GM12892 (cell line): ENCODE measurements at places on chromosomes 5 and 9.

DNA sequence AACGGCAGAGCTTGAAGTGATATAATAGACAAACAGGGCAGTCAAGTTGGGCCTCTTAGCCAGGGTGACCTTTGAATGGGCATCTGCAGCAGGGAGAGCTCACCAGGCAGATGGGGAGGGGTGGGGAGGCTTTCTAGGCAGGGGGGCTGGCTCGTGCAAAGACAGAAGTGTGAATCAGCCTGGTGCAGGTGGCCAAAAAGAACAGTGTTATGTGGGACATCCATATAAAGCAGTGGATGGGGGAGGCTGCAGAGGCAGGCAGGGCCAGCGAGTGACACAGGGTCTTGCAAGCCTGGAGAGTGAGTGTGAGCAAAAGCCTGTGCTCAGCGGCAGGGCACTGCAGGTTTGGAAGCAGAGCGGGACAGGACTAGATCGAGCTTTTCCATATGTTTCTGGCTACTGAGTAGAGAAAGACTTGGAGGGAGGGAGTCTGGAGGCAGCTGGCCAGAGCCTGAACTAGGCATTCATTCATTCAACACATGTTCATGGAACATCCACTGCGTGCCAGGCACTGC is 14.2 kb upstream of the TTLL11 start:
- no peak for DNase-seq

DNA sequence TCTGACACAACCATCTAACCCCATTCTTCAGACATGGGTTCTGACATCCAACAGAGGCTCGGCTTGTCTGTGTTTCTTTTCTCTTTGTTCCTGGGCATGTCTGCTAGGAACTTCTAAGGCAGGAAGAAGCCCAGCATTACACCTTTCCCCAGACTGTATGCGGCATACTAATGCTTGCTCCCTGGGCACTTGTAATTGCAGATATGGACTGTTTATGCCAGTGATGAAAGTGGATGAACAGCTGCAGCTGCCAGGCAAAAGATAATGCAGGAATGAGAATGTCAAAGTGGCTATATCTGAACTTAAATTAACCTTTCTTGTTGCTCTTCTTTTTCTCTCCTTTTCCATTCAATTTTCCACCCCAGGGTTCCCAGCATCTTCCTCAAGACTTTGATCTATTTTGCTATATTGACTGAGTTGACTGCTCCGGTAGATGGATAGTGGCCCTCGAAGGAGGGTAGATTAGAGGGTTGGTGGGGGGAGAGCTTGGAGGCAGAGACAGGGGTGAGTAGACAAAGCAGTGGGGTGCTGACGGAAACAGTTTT is 344.4 kb downstream of the MAN2A1 start:
- DNase-seq, result no peak

DNA sequence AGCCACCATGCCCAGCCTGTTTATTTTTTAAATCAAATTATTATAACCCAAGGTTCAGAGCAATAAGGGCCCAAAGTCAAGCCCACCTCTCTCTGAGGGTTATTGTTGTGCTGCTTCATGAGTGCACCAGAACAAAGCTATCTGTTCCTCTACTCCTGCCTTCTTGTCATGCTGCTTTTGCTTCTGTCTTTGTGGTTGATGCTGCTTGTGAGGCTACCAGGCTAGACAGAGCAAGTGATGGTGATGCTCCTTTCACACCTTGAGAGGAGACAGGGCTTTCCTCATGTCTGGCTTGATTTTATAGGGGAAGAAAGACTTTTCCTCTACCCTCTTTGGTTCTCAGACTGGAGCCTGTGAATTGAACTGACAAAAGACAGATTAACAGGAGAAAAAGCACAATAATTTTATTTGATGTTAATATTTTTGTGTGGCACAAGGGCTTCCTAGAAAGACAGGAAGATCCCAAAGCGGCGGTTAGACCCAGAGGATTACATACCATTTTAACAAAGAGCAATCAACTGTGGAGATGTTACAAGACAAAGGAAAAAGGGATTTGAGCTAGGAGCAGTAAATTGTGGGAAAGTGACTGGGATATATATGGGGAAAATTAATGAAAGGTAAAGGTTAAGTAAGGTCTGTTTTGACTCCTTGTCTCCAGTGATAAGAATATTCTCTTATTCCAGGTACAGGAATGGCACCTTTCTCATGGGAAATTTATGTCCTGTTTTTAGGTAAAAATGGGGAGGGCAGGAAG is 4.4 kb upstream of the CD180 start:
- DNase-seq, result no peak

DNA sequence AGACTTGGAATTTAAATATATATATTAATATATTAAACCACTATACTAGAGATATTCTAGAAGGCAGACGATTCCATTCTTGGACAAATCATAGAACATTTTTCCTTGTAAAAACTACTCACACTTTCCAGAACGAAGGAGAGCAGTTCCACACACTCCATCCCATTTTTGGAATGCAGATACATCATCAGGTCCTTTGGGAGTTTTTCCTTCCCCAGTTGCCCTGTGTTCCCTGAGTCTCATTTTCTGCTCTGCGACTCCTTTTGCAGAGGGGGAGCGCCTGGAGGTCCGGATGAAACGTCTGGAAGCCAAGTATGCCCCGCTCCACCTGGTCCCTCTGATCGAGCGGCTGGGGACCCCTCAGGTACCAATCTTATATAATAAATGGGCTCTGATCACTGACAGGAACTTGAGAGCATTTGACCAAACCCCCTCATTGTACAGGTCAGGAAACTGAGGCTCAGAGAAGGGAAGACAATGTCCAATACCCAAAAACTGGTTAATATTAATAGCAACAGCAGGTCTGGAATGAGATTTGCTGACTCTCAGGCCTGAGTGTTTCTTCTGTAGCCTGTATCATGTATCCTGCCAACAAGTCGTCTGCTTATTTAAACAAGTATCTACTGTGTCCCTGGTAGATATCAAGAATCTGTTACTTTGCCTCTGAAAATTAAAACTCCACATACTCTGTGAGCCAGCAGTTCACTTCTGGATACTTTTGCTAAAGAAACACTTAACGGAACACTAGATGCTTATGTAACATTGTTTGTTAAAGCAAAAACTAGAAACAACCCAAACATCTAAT is 76.8 kb upstream of the NIPAL4 start:
- no peak for DNase-seq

DNA sequence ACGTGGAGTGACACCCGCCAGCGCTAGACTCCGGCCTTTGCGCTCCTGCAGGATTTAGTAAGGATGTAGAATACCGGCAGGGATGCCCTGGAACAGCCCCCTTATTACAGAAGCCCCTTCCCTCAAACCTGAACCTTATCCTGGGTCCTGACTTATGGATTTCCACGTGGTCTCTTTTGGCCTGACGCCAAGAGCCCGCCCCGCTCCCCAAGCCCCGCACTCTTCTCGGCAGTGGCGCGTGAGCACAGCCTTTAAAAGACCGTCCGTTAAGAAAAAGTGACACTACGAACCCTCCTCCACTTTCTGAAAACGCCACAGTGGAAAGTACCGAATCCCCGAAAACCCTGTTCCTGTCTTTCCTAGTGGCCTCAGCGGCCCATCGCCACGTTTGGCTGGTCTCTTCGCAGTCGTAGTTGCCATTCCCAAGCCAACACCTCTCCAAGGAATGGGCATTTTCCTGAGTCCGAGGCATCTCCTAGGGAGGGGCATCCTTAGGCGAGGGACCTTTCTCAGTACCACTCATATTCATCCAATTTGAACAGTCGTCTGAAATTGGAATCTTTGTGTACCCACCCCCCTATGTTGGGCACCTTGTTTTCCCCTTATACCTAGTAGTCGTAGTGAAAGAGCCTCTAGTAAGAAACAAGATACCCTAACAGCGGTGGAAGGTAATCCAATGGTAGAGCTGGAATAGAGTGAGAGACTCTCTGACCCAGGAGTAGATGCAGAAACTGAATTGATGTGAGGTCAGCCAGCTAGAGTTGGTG is 732 bp upstream of the MCIDAS start:
- DNase-seq, result no peak

DNA sequence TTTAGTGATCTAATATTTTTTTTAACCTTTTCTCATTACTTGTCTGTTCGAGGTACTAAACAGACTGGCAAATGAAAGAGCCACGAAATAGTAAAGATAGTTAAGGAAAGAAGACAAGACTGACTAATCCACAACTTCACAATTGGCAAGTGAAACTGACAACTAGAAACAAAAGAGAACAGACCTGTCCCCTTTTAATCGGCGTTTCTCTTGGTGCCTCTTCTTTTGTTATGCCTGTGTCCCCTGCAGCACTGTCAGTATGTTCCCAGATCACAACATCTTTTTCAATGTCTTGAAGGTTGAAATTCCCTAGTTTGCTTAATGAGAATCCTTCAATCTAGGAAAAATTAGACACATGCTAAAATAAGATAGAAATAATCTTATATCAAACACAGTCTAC is 26.1 kb downstream of the TUT7 start:
- no peak for DNase-seq

DNA sequence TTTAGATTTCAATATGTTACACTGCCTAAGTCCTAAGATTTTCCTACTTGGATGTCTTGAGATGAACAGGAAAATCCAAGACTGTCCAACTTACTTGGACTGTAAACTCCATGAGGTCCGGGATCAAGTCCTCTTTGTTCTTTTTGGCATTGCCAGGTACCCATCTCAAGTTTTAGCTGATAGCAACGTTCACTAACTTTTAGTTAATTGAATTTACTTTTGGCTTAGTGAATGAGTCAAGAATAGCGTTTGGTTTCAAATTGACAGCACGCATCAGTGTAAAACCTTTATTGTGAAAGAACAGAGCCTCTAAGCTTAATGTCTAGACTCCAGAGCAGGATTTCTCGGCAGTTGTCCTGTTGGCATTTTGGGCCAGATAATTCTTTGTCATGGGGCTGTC is 37.2 kb downstream of the ALDH1A1 start:
- DNase-seq, result no peak

DNA sequence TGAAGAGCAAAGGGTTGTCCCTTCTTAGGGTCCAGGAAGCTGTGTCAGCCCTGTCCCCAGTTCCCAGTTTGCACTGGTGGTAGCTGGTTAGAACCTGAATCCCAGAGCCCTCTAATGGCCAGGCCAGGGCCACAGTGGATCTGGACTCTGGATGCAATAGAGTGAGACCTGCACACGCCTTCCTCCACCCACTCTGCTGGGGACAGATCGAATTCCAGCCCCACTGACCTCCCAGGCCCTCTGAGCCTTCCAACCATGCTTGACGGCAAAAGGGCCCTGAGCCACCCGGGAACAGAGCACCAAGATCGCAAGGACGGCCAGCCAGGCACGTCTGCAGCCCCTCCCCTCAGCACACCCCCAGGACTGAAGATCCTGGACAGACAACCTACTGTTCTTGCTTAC is 23.7 kb downstream of the NAIF1 start:
- DNase-seq, result no peak

- no peak for DNase-seq
These were observed 3.6 kb downstream of the RPL12 start for GRCh38 chr9:127447416-127448111.

GRCh38 chr5:126651013-126651577 is 50.3 kb downstream of the PHAX start:
- no peak for DNase-seq

GRCh38 chr9:88737031-88737430 is 202.1 kb downstream of the NXNL2 start:
- no peak for DNase-seq

DNA sequence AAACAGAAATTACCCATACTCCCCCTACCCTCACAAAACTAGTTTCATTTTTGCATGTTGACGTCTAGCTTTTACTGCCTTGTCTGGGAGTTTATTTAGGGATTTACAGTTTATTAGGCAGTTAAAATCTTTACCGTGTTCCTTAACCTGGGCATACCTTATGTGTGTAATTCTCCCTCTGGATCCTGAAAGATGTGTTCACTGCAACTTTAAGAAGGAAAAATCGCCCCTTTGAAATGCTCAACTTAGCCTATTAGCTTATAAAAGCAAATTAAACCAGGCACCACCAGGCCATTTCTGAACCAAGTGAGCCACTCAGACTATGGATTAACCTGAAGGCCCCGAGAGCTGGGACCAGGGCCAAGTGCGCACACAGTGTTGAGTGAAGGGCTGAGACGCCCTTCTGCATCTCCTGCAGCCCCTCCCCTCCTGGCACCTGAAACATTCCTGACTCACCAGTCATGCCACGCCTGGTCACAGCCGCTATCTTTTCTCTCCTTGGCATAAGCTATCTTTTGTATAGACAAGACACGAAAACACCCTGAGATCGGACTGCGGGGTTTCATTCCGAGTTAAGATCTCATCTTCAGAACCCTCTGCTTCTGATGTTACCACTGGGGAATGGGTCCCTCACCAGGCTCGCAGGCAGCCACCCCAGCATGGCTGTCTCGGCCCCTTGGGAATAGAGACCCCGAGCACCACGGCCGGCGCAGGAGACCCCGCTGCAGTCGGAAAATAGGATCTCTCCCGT is 111.9 kb downstream of the ROR2 start:
- DNase-seq, result no peak

GRCh38 chr5:142425286-142426065 is 100.7 kb upstream of the SPRY4 start:
- no peak for DNase-seq

GRCh38 chr5:179734536-179735164 is 2.0 kb downstream of the MAML1 start:
- DNase-seq, result no peak

- DNase-seq, result no peak
These were observed 137.1 kb downstream of the ARL15 start for GRCh38 chr5:54173251-54173650.

DNA sequence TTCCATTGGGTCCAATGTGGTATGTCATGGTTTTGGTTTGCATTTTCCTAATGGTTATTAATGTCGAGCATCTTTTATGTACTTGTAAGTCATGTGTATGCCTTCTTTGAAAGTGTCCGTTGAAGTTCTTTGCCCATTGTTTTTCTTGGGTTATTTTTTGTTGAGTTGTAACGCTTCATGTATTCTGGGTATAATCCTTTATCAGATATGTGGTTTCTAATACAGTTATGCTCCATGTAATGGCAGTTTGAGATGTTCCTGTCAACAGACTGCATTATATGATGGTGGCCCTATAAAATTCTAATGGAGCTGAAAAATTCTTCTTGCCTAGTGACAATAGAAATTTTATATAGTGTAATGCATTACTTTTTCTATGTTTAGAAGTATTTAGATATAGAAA is 17.2 kb downstream of the RIC1 start:
- no peak for DNase-seq

- no peak for DNase-seq
These were observed 979.2 kb upstream of the WWC1 start for GRCh38 chr5:167312225-167312624.

DNA sequence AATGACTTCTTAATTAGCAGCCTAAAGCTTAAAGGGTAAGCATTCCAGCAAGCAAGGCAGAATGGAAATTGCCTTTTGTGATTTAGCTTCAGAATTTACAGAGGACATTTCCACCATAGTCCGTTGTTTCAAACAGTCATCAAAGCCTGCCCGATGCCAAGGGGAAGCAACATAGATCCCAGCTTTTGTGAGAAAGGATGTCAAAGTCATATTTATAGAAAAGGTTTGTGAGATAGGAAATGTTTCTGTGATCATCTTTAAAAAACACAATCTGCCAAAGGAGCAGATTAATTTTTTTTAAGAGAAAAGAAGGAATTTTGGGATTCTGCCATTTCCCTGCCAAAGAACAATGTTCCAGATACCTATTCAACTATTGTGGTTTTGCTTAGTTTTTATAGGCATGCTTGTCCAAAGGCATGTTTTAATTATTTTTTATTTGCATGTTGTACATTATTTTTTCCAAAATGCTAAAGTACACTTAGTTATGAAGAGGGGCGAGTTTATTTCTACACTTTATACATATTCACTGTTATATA is 346.9 kb downstream of the ZNF608 start:
- no peak for DNase-seq
